Stimulated activated CD8-positive, alpha-beta memory T cell treated with anti-CD3 and anti-CD28 coated beads, Interleukin-7, amount 100 ng/mL, for 1 hour (primary cell): ENCODE measurements at places on chromosomes 4 and X.

DNA sequence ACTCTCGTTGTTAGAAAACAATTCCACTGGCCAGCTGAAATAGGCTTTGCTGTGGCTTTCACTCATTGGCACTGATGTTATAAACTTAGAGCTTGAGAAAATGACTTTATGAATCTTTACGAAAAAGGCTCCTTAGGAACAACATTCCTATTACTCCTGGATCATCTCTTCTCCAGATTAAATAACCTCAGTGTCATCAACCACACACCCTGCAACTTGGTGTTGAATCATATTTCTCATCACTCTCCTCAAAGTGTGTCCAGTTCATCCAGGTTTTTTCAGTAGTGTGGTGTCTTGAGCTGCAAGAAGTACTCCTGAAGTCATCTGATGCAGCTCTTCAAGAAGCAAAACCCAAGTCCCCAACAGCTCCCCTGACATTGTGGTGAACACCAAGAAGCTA is 28.1 kb upstream of the ANOS1 start:
- no peak for DNase-seq

GRCh38 chr4:76714226-76714625 is 183.7 kb downstream of the SOWAHB start:
- DNase-seq = no peak

- no peak for DNase-seq
Measured at GRCh38 chrX:79176028-79176427, 31.5 kb downstream of the GPR174 start.

DNA sequence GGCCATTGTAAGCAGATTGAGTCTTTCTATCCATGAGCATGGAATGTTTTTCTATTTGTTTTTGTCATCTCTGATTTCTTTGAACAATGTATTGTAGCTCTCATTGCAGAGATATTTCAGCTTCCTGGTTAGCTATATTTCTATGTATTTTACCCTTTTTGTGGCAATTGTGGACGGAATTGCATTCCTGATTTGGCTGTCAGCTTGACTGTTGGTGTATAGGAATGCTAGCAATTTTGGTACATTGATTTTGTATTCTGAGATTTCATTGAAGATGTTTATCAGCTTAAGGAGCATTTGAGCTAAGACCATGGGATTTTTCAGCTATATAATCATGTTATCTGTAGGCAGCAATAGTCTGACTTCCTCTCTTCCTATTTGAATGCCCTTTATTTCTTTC is 154.6 kb downstream of the GUCY2F start:
- no peak for DNase-seq

GRCh38 chr4:10655968-10656367 is 28.6 kb downstream of the CLNK start:
- no peak for DNase-seq

GRCh38 chrX:103663981-103664762 is 22.3 kb downstream of the MORF4L2 start:
- DNase-seq = no peak

- no peak for DNase-seq
Measured at GRCh38 chrX:101078716-101079598, at the start of gene TMEM35A. Gene TMEM35A (plus strand): TSS chrX:101078879. CDS start chrX:101079003, 124 bp downstream.

GRCh38 chr4:170122252-170122651 is 32.5 kb upstream of the AADAT start:
- DNase-seq = no peak

DNA sequence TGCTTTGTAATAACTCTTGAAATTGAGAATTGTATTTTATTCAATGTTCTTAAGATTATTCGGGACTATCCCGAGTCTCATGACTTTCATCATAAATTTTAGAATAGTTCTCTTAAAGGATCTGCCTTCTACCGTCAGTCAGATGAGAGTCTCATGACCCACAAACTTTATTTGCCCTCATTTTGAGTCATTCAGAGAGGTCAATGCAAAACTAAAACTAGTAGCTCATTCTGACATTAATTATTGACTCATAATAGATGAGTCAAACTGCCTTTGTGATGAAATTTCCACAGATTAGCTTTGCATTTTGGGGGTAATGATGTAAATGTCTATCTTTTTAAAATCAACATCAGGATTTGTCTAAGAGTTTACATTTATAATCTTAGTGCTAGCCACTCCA is 1527.3 kb downstream of the TECRL start:
- DNase-seq = no peak

DNA sequence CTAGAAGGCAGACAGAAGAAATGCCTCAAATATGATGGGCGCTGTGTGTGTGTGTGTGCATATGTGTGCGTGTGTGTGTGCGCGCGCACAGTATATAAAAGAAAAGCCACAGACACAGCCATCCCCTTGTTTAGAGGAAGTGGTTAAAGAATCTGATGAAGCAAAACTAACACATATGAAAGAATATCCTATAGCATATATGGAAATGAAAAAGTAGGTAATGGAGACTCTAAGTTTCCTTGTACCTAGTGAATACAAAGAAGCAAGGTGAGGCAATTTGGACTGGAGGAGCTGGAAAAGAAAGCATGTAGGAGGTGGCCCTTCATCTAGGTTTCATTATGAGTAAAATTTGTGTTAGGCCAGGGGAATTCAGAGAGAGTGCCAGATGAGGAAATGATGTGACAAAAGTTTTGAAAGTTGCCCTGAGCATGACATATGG is 58.6 kb upstream of the MCF2 start:
- no peak for DNase-seq

GRCh38 chr4:44425614-44426208 is 22.9 kb downstream of the KCTD8 start:
- no peak for DNase-seq

DNA sequence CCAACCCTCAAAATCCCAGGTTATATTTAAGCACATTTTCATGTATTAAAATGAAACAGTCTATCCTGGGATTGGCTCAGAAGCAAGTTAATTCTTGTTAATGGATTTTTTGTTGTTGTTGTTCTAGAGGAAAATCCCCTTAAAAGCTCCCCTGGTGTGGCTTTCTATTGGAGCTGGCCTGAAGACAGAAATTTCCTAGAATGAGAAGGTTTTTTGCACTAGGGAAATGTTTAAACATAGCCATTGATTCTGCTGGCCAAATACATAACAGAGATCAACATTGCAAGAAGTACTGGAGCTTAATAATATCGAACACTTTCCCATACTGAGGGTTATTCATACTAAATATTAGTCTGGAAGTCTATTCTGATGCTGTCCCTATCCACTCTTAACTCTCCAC is 148.8 kb upstream of the PCDH18 start:
- DNase-seq = no peak

DNA sequence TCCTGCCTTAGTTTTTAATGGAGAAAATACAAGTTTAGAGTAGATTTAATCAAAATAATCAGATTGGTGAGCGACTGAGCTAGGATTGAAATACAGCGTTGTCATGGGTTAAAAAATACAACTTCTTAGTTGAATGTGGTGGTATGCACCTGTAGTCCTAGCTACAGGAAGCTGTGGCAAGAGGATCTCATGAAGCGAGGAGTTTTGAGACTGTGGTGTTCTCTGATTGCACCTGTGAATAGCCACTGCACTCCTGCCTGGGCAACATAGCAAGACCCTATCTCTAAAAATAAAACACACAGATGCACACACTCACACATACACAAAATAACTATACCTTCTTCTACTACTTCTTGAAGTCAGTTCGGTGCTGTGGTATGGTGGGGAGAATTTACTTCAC is 19.8 kb upstream of the GBA3 start:
- DNase-seq = no peak

DNA sequence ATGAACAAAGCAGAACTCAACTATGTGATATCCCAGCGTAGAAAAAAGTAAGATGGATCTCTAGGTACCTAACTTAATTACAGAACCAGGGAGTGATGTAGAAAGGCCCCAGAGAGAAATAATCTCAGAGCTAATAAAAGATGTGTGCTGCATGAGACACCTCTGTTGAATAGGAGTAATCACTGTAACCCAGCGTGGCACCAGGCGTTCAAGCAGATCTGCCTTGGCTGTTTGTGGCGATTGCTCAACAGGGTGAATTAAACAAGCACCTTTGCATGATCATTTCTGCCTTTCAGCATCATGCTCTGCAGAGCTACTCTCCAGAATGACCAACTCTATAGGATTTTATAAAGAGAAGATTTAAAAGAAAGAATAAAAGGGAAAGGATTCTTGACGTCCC is 81.7 kb upstream of the KCNIP4 start:
- no peak for DNase-seq

- DNase-seq = no peak
Measured at GRCh38 chr4:147768113-147768512, 36.2 kb downstream of the ARHGAP10 start.

GRCh38 chrX:44462850-44463249 is 79.8 kb downstream of the FUNDC1 start:
- no peak for DNase-seq

DNA sequence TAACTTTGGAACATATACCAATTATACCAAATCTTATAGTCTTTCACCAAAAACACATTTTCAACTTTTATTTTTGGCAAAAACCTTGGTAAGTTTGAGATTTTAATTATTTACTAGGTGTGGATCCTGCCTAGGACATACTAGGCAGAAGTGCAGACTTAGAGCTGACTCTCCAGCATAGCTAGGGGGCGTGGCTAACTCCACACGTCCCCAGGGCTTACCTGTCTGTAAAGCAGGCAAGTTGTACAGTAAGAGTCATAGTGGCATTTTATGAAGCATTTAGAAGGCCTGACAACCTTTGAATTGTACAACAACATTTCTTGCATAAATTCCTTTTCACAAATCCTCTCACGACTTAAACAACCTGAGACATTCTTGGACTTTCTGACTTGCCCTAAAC is 19.2 kb upstream of the GRPEL1 start:
- DNase-seq = no peak
